ENCODE measurements at places on chromosomes 1 and 21.

- DNase-seq = no peak
Measured at GRCh38 chr1:109777436-109777835, 13.7 kb upstream of the EPS8L3 start.

DNA sequence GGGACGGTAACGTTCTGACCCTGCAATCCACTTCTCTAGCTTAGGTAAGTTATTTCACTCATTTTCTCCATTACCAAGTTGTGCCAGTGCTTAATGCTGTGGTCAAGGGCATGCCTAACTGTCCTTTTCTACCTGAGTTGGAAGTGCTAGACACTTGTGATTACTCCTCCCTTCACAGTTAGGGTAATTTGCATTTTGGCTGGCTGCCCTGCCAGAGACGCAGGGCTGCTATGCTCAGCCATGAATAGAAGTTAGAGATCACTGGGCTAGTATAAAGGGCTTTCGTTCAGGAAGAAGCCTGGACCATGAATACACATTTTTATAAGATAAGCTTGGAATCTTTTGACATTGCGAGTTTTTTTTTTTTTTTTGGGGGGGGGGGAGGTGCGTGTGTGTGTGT, 633.2 kb upstream of the NEGR1 start:
- DNase-seq = no peak

DNA sequence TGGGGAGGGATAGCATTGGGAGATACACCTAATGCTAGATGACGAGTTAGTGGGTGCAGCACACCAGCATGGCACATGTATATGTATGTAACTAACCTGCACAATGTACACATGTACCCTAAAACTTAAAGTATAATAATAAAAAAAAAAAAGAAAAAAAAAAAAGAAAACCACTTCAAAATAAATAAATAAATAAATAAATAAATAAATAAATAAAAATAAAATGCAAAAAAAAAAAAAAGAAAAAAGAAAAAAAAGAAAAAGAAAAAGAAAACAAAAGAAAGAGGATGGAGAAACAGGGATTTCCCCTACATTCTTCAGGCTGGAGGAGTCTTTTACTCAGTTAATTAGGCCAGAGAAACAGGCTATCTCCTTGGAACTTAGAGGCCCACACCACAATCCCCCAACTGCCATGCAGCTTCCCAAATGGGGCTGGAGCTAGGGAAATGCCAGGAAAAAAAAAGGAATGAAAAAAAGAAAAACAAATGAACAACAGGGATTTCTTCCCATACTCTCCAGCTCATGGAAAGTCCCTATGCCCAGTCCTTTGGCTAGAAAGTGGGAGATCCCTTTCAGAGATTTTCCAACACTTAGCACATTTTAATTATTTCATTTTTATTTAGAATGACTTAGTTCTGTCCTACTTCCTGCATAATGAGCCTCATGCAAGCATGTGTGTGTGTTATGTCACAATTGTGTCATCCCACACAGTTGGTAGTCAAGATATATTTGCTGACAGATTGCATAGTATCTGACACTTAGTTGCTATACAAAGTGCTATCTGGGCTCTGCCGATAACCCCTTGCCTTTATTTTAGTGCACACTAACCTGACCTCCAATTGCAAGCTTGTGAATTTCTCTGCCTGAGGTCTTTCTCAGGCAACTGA, 486.4 kb downstream of the PLPP3 start:
- no peak for DNase-seq

DNA sequence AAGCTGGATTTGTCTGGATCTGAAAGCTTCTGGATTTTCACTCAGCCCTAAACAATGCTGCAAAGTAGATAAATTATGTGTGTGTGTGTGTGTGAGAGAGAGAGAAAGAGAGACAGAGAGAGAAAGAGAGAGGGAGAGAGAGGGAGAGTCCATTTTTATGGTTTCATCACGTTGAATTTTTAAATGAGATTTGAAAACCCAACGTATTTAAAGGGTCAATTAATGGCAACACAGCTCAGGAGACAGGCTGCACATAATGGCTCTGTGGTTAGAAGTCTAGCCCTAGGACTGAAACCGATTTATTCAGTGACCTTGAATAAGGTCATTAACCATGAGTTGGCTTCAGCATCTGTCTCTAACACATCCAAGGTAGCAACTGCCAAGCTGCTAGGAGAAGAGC, 35.3 kb upstream of the FMN2 start:
- DNase-seq = no peak

DNA sequence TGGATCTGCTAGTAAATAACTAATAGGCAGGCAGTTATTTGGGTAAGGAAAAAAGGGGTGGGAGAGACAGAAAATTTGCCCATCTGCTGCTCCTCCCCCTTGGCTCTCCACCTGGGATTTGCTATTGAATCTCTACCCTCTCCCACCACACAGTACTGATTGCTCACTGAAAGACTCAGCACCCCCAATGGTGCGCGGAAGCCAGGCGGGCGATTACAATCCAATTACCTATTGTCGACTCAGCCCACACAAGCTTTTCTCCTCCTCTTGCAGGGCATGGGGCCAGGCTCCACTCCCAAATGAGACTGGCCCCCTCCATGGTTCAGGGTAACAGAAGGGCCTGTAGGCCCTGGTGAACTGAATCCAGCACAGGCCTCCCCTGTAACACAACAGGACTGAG, 2.7 kb upstream of the HMGN2 start:
- DNase-seq = no peak

GRCh38 chr1:120178799-120179756, 2.8 kb upstream of the SEC22B start:
- no peak for DNase-seq

GRCh38 chr1:15727021-15727420, 9.0 kb upstream of the SLC25A34 start:
- no peak for DNase-seq

- DNase-seq = no peak
Measured at GRCh38 chr1:107530543-107530942, 389.7 kb downstream of the NTNG1 start.

DNA sequence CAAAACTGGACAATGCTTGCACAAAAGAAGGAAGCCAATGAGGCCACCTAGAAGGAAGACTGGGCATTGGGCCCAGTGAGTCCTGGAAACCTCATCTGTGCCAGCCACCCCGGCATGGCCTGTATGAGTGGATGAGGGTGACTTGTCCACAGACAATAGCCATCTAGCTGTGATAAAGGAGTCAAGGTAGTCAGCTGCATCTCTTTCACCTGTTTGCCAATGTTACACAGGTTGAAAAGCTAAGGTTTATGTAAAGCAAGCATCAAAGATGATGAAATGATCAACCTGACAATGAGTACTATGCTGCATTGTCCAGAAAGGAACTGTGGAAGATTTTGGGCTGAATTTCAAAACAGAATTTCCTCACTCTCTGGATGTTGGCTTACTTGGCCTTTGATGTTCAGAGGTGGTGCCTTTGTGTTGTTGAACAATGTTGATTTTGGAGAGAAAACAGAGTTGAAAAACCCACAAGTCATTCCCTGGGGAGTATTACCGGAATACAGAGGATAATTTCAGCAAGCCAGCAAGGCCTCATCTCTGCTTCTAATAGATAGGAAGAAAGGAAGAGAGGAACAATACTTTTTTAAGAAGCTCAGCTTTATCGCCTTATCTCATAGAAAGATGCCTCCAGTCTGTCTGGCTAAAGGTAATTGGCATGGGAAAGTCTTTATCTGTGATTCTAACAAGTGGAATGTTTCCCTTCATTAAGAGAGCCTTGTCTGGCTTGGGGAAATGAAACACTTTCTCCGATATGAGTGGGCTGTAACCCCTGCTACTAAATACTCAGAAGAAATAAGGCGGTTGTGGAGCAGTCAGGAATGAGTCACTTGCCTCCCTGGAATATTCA, 11.4 kb upstream of the SELE start:
- DNase-seq = no peak

DNA sequence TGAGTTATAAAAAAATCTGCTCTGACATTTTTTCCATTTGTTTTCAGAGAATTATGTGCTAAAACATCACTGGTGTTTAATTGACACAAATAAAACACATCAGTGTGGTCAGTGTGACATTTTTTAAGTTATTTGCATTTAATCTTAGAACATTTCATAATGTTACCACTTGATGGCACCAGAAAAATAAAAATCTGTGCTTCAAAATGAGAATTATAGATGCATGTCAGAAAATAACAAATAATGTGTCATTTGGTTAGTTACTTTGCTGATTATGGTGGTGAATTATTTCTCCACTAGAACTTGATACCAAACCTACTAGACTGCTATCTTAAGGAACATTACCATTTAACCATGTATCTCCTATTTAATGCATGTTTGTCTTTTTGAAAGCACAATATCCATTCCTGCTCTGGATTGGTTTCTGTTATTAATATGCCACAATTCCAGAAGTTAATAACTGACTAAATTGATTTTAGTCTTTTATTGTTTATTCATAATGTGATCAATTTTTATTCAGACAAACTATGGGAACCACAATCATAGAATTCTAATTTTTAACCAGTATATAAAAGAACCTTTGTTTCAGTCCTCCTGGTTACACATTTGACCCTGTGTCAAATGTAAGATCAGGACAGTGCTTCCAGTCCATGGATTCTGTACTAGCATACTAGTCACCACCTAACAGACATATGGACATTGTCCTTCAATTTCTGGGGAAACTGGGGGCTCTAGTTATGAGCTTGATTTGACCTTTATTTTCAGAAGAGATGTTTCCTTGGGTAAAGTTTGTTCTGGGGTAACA, 81.0 kb downstream of the RPS6KC1 start:
- no peak for DNase-seq

DNA sequence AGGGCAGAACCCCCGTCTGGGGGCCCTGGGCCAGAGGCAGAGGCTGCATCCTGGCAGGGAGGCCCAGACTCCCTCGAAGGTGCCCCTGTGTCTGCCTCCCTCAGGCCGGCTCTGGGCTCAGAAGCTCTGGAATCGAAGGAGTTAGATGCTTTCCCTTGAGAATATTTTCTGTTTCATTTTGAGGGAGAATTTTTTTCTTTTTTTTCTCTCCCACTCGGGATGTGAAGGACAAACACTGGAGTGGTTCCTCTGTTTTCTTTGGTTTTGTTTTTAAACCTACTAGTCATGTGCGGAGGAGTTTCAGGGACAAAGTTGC, 44.7 kb downstream of the PRDM16 start:
- DNase-seq = no peak

- no peak for DNase-seq
Measured at GRCh38 chr1:99264201-99265021, at the start of gene PLPPR4. TSS of gene PLPPR4 (plus strand) at chr1:99264492. CDS start at chr1:99264594, 102 bp downstream.

DNA sequence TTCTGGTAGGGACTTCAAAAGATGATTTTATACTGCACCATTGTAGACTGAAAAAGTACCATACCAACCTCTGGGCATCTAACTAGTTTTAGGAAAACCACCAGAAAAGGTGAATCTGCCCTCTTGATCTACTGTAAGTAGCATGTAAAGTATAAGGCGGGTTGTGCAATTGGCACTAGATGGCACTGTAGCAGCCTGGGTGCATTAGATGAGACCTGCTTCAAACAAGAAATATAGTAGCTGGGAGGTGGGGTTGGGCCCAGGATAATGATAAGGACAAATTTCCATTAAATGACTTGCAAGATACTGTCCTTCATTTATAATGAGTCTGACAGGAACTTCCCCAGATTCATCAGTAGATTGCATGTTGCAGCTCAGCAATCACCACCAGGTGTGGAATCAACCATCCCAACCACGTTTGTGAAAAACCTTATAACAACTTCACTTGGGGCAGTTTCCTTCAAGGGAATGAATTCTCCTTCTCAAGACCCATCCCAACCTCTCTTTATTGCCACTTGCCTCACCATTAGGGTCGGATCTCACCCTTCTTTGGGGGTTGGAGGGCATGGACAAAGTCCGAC, 37.3 kb upstream of the IL10 start:
- no peak for DNase-seq

- DNase-seq = no peak
Measured at GRCh38 chr1:179448437-179449149, 82.8 kb downstream of the AXDND1 start.

DNA sequence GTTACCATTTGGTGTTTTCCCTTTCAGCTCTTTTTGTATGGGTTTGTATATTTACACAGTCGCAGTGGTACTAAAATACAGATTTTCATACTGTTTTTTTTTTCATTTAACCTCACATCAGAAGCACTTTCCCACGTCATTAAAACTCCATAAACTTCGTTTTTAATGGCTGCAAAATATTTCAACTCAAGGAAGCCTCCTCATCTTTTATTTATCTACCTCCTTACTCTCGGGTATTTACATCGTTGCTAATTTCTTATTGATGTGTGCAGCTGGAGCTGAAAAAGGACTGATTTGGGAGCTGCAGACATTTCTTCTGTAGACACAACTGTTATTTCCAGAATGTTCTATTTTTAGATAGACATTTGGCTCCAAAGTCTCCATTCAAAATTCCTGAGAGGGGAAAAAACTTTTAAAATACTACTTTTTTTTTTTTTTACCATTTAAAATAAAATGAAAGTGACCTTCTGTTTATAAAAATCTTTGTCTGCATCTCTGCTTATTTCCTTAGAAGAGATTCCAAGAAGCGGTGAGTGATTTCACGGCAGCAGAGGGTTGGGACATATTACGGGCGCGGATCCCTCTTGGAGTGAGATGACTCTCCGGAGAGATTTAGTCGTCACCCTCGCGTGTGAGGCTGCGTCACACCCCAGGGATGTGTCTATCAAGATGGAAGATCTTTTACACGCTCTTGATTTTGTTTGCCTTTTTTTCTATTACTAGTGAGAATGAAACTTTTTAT, 10.1 kb downstream of the RUNX3 start:
- DNase-seq = no peak

- no peak for DNase-seq
Measured at GRCh38 chr21:37551331-37551992, 184.9 kb downstream of the DYRK1A start.

GRCh38 chr1:39288735-39289465, 84.4 kb downstream of the MACF1 start:
- DNase-seq = no peak

DNA sequence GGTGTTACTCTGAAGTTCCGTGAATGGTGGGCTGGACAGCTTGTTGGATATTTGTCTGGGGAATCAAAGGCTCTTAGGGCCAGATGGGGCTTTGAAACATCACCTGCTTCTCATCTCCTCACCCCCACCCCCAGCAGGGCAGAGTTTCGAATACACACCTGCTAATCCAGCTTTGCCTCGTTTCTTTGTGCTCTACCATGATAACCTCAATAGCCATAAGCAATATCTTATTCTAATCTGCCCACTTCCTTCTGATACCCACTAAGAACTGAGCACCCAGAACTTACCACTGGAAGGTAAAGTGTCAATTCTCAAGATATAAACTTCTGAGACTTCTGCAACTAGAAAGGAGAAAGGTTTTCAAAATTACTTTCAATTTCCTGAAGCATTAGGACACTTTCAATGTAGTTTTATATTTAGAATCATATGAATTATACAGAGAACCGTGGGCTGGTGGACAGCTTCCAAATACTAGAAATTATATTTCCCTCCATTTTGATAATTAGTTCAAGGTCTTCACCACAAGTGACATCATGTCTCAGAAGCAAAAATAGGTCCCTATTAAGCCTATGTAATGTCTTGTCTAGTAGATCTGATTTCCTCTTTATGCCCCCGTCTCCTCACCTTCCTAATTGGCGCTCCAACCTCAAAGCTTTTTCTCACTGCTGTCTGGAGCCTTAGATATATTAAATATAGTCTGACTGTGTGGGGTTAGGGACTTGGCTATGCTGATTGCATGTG, 64.4 kb upstream of the NEK2 start:
- DNase-seq = no peak

GRCh38 chr1:112006416-112007025, 17.1 kb upstream of the KCND3 start:
- DNase-seq = no peak
